ENCODE measurements at places on chromosomes 1 and 21. TPM values are rescaled to one million over a fixed set of nuclear protein-coding genes. Genes with fewer than 3 reads are reported as not detected.

RHD gene
- not detected for total RNA-seq

GBP2 gene
- total RNA-seq: 19.4 TPM

KPRP gene
- not detected for total RNA-seq

S100A7 gene
- not detected for total RNA-seq

TSPEAR gene
- not detected for total RNA-seq

SLAMF9 gene
- not detected for total RNA-seq

LEFTY2 gene
- not detected for total RNA-seq

IRF6 gene
- 42.0 TPM for total RNA-seq

TFF2 gene
- total RNA-seq: not detected

VTCN1 gene
- not detected for total RNA-seq

NCF2 gene
- total RNA-seq: not detected

PIGR gene
- total RNA-seq: not detected

SLC45A3 gene
- total RNA-seq: 16.9 TPM

TSNAX gene
- total RNA-seq: 26.4 TPM

ANKRD34A gene
- 0.60 TPM for total RNA-seq

FCER1A gene
- not detected for total RNA-seq

SELP gene
- 1.3 TPM for total RNA-seq

AGT gene
- total RNA-seq: not detected

CRP gene
- total RNA-seq: not detected

P3H1 gene
- total RNA-seq: 146 TPM

IGSF9 gene
- 0.16 TPM for total RNA-seq

FLG gene
- total RNA-seq: not detected

F3 gene
- total RNA-seq: 2.3 TPM

LCE1A gene
- total RNA-seq: not detected

SMG5 gene
- 82.6 TPM for total RNA-seq

APCS gene
- not detected for total RNA-seq

GBP6 gene
- total RNA-seq: not detected

SMPDL3B gene
- not detected for total RNA-seq

COPA gene
- total RNA-seq: 167 TPM

GPR157 gene
- 5.2 TPM for total RNA-seq

AGL gene
- total RNA-seq: 10.7 TPM

SETD4 gene
- total RNA-seq: 19.6 TPM

ADCY10 gene
- total RNA-seq: not detected

PLA2G2A gene
- total RNA-seq: not detected

STIL gene
- 28.1 TPM for total RNA-seq

DNASE2B gene
- total RNA-seq: not detected

PGLYRP4 gene
- not detected for total RNA-seq

KCNQ4 gene
- total RNA-seq: 0.07 TPM

HTR1D gene
- 1.5 TPM for total RNA-seq

IGSF21 gene
- total RNA-seq: not detected

PSRC1 gene
- total RNA-seq: 23.4 TPM

TXNIP gene
- total RNA-seq: 9.1 TPM

CCNL2 gene
- total RNA-seq: 182 TPM

LCE2C gene
- total RNA-seq: not detected

ERG gene
- total RNA-seq: 223 TPM

OR2L8 gene
- not detected for total RNA-seq

ITLN2 gene
- total RNA-seq: not detected

FCAMR gene
- total RNA-seq: not detected

USP48 gene
- 146 TPM for total RNA-seq

PRAMEF1 gene
- total RNA-seq: not detected

TMOD4 gene
- total RNA-seq: 1.4 TPM

PLCH2 gene
- total RNA-seq: 0.32 TPM

KLF17 gene
- total RNA-seq: not detected

GLIS1 gene
- total RNA-seq: not detected

LAD1 gene
- not detected for total RNA-seq

PADI2 gene
- total RNA-seq: not detected

FBLIM1 gene
- 363 TPM for total RNA-seq

MFAP2 gene
- total RNA-seq: 37.9 TPM
